ENCODE measurements at places on chromosomes 13 and 19.

DNA sequence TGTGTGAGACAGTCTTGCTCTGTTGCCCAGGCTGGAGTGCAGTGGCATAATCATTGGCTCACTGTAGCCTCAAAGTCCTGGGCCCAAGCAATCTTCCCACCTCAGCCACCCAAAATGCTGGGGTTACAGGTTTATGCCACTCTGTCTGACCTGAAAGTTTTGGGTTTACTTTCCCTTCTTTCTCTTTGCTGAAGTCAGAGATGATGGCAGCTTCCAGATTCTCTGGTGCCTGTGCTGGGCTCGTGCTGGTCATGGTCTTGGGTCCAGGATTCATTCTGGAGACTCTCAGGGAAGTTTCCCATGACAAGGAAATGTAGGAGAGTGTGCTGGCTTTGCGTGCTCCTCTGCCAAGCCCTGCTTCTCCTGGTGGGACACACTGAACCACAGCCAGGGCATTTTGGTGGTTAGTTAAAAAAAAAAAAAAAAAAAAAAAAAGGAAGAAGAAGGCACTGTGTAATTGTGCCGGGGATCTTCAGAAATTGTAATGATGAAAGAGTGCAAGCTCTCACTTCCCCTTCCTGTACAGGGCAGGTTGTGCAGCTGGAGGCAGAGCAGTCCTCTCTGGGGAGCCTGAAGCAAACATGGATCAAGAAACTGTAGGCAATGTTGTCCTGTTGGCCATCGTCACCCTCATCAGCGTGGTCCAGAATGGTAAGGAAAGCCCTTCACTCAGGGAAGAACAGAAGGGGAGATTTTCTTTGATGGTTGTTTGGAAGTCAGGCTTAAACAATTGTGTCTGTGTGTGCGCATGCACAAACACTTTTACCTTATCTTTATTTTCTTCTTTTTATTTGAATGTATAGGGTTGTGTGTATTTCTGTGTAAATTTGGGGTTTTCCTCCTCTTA, at the start of gene ALOX5AP:
TSS of gene ALOX5AP (plus strand) at position 519 of the 847 bp plus-strand sequence. CDS start at position 582, 63 bp downstream.
- no peak for DNase-seq

GRCh38 chr19:58566989-58567388, 6.1 kb downstream of the MZF1 start:
- DNase-seq: no peak

- no peak for DNase-seq
These were observed 41.7 kb upstream of the MAP3K10 start for GRCh38 chr19:40149501-40149900.

DNA sequence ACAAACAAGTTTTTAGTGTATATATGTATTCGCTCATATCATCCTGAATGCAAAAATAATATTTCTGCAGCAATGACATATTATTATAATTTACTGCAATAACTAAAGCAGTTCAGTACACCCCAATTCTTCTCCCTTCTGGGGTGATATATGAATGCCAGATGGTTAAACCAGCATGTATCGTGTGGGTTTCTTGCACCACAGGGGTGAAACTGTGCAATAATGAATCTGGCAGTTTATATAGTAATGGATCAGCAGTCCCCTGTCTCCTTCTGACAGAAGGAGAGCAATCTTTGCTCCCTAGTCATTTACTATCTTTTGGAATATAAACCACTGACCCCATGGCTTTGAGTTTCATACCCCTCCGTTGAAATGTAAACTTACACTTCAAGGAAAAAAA, 228.6 kb upstream of the KLHL1 start:
- DNase-seq: no peak

DNA sequence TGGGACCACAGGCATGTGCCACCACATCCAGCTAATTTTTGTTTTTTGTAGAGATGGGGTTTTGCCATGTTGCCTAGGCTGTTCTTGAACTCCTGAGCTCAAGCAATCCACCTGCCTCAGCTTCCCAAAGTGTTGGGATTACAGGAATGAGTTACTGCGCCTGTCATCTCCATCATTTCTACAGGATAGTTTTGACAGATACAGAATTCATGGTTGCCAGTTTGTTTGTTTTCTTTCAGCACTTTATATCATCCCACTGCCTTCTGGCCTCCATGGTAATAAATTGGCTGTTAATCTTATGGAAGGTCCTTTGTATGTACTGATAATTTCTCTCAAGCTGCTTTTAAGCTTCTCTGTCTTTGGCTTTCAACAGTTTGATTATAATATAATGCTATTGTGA, 165.2 kb downstream of the RNF17 start:
- DNase-seq: no peak

DNA sequence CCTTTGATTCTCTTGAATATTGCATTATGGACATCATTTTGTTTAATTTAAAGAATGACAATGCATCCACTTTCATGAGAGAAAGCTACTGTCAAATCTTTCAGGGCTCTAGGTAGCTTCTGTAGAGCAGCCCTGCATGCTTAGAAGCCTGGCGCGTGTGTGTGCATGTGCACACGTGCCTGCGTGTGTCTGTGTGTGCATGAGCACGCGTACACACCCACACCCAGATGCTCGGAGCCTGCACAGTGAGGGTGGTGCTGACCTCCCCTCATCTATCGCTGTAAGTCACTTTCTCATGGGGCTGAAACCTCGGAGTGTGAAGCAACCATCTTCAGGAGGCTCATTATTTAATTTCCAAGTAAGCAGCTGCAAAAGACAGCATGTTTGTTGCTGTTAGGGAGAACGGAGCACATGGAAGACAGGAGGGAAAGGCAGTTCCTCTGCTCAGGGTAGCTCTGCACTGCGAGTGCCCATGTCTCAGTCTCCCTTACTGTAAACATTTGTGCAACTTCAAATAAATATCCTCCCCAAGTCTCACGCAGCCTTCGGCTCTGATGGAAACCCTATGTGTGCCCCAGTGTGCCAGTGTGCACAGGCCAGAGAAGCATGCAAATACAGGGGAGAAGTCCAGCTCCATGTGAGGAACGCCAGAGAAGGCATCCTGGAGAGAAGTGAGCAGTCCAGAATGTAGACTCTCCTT, 22.8 kb downstream of the TSHZ3 start:
- DNase-seq: no peak

DNA sequence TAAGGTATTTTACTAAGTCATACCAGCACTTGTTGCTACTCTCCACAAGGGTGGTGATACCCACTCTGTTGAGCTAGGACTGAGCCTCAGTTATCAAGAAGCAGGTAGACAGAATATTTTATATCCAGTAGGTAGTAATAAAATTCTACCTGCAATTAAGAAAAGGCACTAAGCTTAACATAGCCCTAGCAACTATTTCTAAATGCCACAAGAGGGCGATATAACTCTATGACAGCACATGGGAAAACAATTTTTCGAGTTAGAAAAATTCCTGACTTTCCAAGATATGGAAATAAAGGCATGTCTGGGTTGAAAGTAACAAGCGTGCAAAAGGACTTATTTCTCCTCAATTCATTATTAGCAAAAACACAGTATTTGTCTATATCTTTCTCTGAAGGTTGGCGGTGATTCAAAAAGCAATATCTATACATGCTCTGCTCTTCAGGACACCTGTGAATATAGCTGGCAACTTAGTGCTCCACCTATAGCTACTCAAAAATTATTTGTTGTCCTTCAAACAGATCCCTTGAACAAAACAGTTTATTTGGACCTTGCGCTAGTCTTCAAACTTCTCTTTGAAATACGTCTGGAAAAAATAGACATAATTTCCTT, 14.7 kb downstream of the CCDC169 start:
- no peak for DNase-seq

- DNase-seq: no peak
These were observed 429.0 kb upstream of the MIR17HG start for GRCh38 chr13:90918536-90918935.

GRCh38 chr19:6719540-6719861, 949 bp downstream of the C3 start:
- DNase-seq: no peak

GRCh38 chr13:108760129-108760528, 130.7 kb downstream of the MYO16 start:
- no peak for DNase-seq

Measured in activated T-cell treated with anti-CD3 and anti-CD28 coated beads for 1 hour (primary cell).